ENCODE measurements at places on chromosomes 1 and 21. TPM values are rescaled to one million over a fixed set of nuclear protein-coding genes. Genes with fewer than 3 reads are reported as not detected.

GRCh38 chr1:50742523-50742922 lies 217.5 kb downstream of the FAF1 start:
- no peak for DNase-seq

GRCh38 chr1:20493839-20494608 lies 8.0 kb upstream of the CAMK2N1 start:
- DNase-seq, result peak; percentile 17

- DNase-seq, result no peak
These were observed 27.0 kb upstream of the ZFP69B start for GRCh38 chr1:40423264-40423642.

GRCh38 chr1:223006917-223007648 lies 136.0 kb downstream of the TLR5 start:
- no peak for DNase-seq

GRCh38 chr1:46552357-46553237 lies 1.1 kb upstream of the KNCN start:
- no peak for DNase-seq

- no peak for DNase-seq
These were observed 25.1 kb upstream of the BRDT start for GRCh38 chr1:91924146-91924545.

Gene GPR25
- total RNA-seq, result 1.3 TPM

All from esophagus squamous epithelium (tissue), 5 donors.